Uterine smooth muscle cell (primary cell): ENCODE measurements at places on chromosomes 2 and 18. TPM values are rescaled to one million over a fixed set of nuclear protein-coding genes. Genes with fewer than 3 reads are reported as not detected.

The STPG4 gene
- total RNA-seq = 0.12 and 0.44 TPM in 2 replicates

The MBOAT2 gene
- total RNA-seq = 76.0 and 89.6 TPM in 2 replicates

The MYOM1 gene
- 0.22 and 0.62 TPM in 2 replicates for total RNA-seq

The ECEL1 gene
- not detected in 2 replicates for total RNA-seq

The CDCA7 gene
- total RNA-seq = 6.7 and 20.3 TPM in 2 replicates
